Central memory CD8-positive, alpha-beta T cell (primary cell): ENCODE measurements at places on chromosomes 7 and 10.

DNA sequence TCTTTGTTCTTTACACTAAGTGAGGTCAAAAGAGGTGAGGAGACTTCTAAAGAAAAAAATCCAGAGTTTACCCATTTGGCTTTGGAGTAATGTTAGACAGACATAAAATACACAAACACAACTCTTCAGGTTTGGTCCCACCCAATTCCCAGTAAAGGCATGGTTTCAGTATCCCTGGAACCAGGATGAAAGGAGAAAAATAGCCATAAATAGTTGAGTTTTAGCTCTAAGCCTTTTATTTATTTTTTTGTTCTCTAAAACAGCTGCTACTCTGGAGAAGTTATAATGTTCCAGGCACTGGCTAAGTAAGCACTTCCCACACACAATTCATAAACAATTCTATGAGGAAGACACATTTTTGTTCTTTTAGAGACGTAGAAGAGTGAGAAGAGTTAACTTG is 4.0 kb downstream of the ABCB1 start:
- no peak for DNase-seq

DNA sequence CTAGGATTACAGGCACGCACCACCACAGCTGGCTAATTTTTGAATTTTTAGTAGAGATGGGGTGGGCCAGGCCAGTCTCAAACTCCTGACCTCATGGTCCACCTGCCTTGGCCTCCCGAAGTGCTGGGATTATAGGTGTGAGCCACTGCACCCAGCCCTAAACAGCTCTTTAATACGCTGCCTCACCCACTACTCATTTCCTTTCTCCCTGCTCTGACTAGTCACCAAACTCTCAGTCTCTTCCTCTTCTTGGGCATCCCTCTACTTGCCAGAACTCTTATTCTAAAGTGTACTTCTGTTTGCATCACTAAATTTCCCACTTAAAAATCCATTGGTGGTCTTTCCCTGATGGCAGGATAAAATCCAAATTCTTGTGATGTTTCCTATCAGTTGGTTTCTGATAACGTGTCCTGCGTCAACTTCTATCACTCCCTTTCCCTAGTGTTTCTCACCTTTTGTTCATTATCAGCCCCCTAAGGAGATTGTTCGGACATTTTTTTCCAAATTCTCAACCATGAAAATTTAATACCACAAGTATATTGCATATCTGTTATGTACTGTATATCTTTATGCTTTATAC is 124.7 kb downstream of the CUBN start:
- no peak for DNase-seq

GRCh38 chr10:21281765-21282484 is 243.6 kb downstream of the SKIDA1 start:
- no peak for DNase-seq

DNA sequence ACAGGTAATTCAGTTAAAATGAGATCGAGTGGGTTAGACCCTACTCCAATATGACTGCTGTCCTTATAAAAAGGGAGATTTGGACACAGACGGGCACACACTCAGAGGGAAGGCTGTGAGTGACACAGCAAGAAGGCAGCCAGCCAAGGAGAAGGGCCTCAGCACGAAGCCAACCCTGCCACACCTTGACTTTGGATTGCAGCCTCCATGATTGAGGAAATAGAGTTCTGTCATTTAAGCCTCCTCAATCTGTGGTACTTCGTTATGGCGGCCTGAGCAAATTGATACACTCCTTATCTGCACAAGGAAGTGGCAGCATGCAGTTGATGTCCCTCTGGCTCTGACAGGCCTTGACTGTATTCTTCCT is 43.8 kb downstream of the SH2D4B start:
- DNase-seq = no peak

GRCh38 chr7:20964281-20964918 is 177.7 kb upstream of the SP8 start:
- no peak for DNase-seq

DNA sequence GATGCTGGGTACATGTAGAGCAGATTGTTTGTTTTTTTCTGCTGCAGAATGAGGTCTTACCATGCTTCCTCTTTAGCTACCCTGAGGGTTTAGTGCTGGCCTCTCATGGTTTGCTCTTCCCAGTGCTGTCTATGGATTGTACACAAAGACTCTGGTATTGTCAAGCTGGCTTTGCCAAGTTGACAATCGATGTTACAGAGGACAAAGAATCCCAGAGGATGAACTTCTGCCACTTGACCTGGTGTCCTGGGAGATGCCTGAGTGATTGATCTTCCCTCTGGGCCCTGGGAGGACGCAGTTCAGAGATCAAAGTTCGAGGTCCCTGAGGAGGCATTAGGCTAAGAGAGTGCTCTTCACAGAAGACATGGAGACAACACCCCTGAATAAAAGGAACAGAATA is 865.4 kb downstream of the CCSER2 start:
- DNase-seq = no peak

DNA sequence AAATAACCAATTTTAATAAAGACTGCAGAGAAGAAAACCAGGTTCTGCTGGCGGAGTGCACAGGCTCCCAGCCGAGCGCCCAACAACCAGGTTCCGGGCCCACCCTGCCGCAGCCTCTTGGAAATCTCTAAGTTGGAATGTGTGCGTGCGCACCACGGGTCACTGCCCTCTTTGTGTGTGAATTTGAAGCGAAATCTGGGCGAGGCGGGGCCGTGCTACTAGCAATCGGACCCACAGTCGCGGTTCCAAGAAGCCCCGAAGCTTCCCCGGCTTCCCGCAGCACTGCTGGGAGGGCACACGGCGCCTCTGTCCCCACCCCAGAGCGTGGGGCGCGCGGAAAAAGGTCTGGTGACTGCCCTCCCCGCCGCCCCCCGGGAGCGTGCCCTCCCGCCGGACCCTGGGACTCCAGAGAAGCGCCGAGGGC is 666 bp upstream of the MAP3K8 start:
- peak; percentile 28 for DNase-seq

DNA sequence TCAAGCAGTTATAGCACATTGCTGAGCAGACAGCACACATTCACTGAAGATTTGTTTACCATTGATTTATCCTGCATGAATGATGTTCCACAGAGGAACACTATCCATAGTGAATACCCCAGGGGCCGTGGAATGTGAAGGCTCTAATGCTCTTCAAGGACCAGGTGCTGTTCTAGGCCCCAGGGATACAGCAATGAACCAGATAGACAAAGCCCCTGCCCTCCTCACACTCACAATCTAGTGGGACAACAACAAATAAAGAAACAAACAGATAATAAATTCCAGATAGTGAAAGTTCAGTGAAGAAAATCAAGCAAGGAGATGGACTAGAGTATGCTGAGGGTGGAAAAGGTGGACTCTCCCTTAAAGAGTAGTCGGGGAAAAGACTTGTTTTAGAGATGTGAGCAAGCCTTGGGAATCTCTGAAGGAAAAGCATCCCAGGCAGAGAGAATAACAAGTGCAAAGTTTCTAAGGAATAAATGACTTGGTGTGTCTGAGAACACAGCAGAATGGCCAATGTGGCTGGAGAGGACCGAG is 117.7 kb downstream of the CCDC71L start:
- DNase-seq = no peak

- DNase-seq = no peak
Measured at GRCh38 chr7:106681815-106682495, 21.0 kb upstream of the CCDC71L start.

- DNase-seq = no peak
Measured at GRCh38 chr7:36691983-36692382, 32.3 kb downstream of the AOAH start.

GRCh38 chr10:17647326-17647725 is 3.4 kb downstream of the STAM start:
- no peak for DNase-seq

DNA sequence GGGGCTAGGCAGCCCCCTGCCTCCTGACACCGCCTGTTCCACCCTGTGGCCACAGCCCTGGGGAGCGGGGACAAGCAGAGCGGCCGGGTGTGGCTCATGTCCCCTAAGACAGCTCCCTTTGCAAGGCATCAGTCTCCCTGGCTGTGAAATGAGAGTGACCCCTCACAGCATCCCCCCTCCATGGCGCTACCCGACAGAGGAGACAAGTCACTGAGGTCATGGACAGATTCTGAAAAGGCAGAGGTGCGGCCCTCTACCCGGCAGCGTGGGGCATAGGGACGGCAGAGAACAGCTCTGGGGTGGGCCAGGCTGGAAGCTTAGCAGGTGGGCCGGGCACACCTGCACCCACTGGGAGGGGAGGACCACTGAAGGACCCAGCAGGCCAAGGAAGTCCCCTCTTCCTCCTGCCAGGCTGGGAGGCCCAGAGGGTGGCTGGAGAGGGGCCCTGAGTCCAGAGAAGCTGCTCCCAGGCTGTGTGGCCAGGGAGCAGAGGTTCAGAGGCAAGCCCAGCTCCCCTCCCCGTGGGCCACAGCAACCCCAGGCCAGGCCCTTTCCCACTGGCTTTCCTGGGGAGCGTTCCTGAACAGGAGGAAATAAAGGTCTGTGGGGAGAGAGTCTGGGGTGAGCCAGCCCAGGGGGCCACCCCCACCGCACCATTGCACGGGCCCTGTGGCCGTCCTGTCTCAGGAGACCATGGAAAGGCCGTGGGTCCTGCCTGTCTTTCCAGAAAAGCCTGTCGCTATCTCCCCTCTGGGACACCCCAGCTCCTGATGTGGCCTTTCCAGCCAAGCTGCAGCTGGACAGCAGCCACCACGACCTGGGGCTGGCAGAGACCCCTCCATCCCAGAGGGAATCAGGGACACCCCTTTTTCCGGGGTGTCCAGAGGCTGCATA is 1.7 kb downstream of the ADAP1 start:
- no peak for DNase-seq

GRCh38 chr10:103569896-103570295 is 76.4 kb downstream of the NEURL1 start:
- DNase-seq = no peak

DNA sequence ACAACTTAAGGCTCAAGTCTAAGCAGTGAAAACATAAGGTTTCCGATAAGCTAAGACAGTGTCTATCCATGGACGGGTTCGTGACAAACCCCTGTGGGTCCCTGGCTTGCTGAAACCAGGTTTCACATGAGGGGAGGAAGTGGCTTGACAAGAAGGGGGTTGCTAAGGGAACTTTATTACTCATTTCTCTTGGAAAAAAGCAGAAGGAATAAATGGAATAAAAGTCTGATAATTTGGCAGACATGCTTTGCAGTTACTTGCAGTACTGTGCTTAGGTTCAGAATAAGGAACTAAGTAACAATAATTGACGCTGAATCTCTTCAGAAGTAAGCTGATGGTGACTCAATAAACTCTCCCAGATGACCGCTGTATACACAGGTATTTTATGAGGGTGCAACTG is 34.7 kb downstream of the RBM17 start:
- DNase-seq = no peak

- DNase-seq = no peak
Measured at GRCh38 chr10:106560925-106561640, 603.4 kb downstream of the SORCS1 start.

DNA sequence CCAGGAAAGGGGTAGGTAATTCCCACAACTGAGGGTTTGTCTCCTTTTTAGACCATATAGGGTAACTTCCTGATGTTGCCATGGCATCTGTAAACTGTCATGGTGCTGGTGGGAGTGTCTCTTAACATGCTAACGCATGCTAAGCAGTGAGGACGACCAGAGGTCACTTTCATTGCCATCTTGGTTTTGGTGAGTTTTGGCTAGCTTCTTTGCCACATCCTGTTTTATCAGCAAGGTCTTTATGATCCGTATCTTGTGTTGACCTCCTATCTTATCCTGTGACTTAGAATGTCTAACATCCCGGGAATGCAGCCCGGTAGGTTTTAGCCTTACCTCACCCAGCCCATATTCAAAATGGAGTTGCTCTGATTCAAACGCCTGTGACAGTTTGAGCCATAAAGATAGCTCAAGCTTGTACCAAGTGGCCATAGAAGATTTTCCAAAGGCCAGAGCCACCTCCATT is 176.0 kb upstream of the NAMPT start:
- DNase-seq = no peak

DNA sequence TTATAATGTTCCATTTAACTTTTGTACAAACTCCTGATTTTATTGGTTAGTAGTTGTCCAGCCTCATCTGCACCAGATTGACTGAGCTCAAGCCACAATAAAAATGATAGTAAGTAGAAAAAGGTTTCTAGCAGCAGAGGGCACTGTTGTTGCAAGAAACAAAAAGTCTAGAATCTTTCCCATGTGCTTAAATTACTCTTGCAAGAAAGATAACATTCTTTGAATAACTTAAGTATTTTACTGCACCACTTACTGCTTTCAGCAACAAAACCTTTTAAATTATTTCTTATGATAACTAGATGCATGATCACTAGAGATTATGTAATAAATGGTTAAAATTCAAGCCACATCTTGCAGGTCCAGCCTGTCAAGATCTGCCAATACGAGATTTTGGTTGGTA is 27.0 kb downstream of the LMOD2 start:
- DNase-seq = no peak

GRCh38 chr10:30974773-30975415 is 56.8 kb downstream of the ZNF438 start:
- DNase-seq = no peak

DNA sequence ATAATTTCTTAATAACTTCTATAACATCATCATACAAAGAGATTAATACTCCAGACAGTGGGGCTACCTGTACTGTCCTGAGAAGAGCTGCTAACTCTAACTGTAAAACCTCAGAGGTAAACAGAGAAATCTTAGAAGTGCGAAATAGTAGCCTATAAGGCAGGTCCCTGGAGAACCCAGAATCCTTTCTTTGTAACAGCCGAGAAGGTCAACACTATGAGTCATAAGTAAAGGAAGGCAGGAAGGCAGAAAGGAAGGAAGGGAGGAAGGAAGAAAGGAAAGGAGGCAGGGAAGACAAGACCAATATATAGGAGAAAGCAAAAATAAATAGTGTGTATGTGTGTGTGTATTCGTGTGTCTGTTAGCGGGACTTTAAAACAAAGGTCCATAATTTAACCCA is 540.6 kb downstream of the ZWINT start:
- no peak for DNase-seq

GRCh38 chr10:129871966-129872365 is 92.1 kb downstream of the EBF3 start:
- no peak for DNase-seq

DNA sequence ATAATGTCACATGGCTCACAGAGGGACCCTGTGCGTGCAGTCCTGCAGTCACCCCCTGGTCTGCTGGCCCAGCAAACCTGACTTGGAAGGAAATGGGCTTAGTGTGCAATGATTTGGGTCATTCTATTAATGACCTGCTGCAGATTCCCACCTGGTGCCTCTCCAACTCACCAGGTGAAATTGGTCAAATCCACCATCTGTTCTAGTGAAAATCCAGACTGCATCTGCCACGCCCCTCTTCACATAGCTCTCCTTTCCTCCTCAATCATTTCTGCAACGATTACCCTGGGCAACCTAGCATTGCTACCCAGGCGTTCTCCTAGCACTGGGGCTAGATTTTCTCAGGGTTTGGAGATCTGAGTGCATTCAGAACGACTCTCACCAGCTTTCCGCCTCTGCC is 29.4 kb downstream of the SRRM3 start:
- DNase-seq = no peak
